SJSA1 (cell line): ENCODE measurements at places on chromosomes 11 and 22. TPM values are rescaled to one million over a fixed set of nuclear protein-coding genes. Genes with fewer than 3 reads are reported as not detected.

DNA sequence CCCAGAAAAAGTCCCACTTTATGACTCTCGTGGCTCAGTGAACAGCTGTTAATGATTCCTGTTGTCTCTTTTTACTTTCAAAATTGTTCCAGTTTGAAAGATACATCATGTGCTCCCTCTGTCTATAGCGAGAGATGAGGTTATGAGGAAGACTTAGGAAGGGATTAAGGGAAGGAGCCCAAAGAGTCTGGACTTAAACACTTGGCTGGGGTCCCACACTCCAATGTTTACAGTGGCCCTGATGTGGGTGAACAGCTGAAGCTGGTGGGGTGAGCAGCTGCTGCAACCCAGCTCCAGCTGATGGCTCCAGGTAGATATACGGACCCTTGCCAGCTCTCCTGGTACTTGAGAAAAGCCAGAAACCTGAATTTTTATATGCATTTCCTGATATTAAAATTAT lies 84.5 kb upstream of the PLET1 start:
- no peak for DNase-seq

DNA sequence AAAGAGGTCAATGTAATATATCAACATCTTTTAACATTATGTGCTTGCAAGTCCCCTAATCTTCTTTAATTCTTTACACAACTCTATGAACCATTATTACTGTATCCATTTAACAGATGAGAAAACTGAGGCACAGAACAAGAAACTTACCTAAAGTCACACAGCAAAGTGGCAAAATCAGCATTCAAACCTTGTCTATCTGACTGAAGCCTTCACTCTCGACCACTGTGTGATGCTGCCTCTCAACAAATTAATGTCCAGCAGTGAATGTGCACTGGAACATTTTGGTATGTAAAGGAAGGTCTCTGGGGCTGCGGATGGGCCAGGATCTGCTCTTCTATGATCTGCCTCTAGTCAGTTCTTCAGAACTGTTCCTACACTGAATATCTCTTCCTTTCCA lies 42.1 kb downstream of the PRCP start:
- DNase-seq = no peak

The MMP13 gene
- total RNA-seq = not detected in 2 replicates

DNA sequence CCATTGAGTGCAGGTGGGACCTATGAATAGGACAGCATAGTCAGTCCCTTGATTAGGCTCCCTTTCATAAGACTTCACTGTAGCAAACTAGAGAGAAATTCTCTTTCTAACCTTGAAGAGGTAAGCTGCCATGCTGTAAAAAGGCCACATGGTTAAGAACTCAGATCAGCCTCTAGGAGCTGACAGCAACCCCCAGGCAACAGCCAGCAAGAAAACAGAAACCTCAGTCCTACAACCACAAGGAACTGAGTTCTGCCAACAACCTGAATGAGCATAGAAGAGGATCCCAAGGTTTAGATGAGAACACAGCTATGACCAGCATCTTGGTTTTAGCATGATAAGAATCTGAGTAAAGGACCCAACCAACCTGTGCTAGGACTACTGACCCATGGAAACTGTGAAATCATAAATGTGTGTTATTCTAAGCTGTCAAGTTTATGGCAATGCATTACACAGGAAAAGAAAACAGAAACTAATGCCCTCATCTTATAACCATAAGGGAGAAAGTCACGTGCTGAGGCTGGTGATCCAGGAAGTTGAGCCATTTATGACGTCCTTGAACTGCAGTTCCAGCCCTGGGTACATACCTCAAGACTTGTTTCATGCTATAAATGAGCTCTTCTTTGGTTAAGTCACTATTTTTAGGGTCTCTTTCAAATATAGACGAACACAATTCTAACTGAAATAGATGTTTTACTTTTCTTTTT lies 43.3 kb downstream of the RAB38 start:
- no peak for DNase-seq

DNA sequence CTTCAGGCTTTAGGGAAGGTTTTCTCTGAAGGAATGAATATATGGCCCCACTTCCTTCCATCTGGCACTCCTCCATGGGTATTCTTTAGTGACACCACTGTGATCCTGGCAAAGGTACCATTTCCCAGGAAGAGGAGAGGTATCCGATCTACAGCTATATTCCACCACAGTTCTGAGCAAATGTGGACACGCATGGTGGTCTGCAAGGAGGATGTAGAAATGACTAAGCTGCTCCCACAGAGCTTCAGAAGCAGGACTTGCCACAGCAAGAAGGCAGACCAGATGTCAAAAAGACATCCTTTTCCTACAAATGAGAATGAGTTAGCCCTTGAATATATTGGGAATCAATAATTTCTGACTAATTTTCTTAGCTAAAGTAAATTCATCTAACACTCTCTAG lies 45.5 kb downstream of the ARFGAP2 start:
- DNase-seq = no peak

GRCh38 chr11:35177370-35177769 lies 38.4 kb downstream of the CD44 start:
- DNase-seq = no peak

The DBX1 gene
- total RNA-seq = not detected in 2 replicates

GRCh38 chr11:65928667-65929066 lies 9.4 kb downstream of the DRAP1 start:
- no peak for DNase-seq

- DNase-seq = no peak
Measured at GRCh38 chr11:46361283-46362155, 14.3 kb downstream of the DGKZ start.

- no peak for DNase-seq
Measured at GRCh38 chr11:70085815-70086769, 8.0 kb downstream of the ANO1 start.

GRCh38 chr11:2767801-2768200 lies 68.0 kb upstream of the KCNQ1OT1 start:
- DNase-seq = no peak

DNA sequence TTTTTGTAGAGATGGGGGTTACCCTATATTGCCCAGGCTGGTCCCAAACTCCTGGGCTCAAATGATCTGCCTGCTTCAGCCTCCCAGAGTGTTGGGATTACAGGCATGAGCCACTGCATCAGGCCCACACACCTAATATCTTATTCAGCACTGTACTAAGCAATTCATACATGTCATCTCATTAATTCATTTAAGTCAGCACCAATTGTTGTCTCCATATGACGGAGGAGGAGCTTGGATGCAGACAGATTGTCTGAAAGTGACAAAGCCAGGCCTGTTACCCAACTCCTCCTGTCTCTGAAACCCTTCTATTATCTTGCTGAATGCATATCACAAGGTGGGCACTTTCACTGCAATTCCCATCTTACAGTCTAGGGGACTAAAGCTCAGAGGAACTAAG lies 57.5 kb upstream of the ALX4 start:
- DNase-seq = no peak

DNA sequence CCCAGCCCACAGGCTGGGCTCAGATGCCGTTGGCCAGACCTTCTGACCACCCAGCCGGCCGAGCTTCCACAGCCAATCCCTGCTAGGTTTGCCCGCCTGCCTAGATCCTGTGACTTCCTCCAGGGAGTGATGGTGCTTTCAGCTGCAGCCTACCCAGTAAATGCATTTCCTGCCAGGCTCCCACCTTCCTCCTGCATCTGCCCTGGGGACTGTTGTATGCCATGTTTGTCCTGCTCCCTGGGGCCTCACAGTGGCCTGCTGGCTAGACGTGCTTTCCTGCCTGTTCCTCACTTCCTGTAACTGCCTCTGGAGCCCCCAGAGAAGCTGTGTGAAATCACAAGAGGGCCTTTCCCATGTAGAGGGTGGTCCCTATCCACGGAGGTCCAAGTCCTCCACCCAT lies 86.2 kb downstream of the GALNT18 start:
- no peak for DNase-seq

- DNase-seq = no peak
Measured at GRCh38 chr22:23202812-23203451, 22.6 kb downstream of the BCR start.

DNA sequence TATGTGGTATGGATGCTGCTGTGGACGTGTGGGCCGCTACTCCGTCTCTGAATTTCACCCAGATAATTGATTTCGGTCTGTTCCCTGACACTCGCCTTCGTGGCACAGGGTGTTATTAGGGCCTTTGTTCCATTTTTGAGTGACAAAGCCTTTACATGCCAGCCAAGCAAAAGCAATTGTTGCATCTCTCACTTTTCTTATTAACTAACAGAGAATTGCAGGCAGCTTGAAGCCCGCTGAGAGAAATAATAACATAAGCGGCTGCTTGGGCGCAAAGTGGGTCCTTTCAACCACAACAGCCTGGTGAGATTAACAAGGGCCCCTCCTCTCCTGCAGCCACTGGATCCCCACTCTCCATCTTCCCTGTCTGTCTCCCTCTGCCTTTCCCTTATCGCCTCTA lies 449.4 kb downstream of the NTM start:
- no peak for DNase-seq

GRCh38 chr11:87219266-87219665 lies 181.5 kb downstream of the TMEM135 start:
- no peak for DNase-seq
